ENCODE measurements at places on chromosomes 4 and X.
A peak's percentile ranks its signal among the peaks of the same experiment; 100 is the strongest.

DNA sequence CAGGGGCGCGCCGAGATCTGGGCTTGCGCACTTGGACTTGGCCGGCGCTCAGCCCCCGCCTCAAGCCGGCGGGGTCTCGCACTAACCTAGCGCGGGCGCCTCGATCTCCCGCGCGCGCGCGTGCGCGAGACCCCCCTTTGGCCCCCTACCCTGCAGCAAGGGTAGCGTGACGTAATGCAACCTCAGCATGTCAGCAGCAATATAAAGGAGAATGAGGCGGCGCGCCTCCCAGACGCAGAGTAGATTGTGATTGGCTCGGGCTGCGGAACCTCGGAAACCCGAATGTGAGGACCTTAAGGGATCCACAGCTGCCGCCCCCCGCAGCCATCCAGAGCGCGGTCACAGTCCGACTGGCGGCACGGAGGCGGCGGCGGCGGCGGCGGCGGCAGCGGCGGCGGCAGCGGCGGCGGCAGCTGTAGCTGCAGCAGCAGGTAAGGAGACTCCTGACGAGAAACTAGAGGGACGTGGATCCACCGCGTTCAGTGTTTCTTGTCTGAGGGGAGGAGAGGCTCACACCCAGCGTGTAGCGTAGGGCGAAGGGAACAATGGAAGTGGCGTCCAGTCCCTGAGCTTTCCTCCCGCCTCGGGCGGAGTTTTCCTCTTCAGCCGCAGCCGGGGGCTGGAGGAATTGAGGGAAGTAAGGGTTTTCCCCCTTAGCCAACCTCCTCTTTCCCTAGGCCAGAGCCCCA, at the start of the genes SATL1 and ZNF711:
TSS of gene SATL1 (minus strand) at position 19 of the 689 bp plus-strand sequence. CDS start 134,811 bp downstream, outside the sequence.
TSS of gene ZNF711 (plus strand) at position 231 of the 689 bp plus-strand sequence. CDS start 3,582 bp downstream, outside the sequence.
- DNase-seq = peak; percentile 20

- DNase-seq = no peak
Observed at GRCh38 chr4:23728393-23728792, 161.5 kb downstream of the PPARGC1A start.

DNA sequence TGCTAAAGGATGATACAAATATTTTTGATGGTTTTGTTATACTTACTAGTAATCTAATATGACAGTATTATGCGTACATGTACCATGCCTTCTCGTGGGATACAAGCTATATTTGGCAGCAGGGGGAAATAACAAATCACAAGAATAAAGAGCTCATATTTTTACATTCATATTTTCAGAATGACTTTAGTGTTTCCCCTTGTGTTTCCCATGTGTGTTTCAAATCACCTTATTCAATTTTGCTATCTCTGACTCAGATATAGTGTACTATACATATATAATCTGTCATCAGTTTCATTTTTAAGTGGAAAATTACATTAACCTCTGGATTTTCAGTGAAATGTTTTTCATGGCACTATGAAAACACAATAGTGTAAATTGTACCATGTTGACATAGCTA, 146.8 kb downstream of the RPA4 start:
- no peak for DNase-seq

DNA sequence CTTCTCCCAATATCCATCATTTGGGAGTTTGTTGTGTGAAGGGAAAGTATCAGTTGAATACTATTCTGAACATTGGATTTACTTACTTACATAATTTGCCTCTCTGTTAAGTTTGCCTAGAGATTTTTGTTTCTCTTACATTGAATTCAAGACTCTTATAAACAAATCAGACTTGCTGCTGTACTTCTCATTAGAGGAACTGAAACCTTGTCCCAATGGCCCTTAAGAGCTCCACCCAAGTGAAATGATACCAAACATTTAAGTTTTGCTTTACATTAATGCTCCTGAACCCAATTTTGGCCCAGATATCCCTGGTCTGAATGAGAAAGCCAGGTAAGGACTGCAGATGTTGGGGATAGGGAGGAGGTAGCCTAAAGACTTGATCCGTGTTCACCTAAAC, 32.0 kb downstream of the HAND2 start:
- no peak for DNase-seq

DNA sequence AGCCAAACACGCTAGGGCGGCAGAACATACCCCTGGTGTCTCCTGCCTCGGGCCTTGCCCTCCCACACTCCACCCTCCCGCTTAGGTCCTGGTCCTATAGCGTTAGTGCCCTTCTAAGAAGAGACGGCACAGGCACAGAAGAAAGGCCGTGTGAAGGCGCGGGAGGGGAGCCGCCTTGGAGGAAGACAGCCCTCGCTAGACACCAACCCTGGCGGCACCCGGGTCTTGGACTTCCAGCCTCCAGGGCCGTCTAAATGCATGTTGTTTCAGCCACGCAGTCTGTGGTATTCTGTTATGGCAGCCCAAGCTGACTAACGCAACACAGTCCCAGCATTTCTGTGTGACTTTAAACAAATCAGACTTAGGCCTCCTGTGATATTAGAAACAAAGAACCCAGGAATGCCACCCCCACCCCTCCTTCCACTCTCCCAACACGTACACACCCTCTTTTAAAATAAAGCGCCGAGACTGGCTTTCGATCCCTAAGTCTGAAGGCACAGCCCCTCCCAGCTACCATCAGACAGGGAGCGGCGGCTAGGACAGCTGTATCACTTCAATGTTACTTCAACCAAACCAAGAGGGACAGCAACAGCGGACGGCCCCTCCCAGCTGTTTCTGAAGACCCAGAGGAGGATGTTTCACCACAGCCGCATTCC, 128.0 kb downstream of the AFAP1 start:
- no peak for DNase-seq

- DNase-seq = no peak
Observed at GRCh38 chr4:84403656-84404055, 95.4 kb downstream of the NKX6-1 start.

DNA sequence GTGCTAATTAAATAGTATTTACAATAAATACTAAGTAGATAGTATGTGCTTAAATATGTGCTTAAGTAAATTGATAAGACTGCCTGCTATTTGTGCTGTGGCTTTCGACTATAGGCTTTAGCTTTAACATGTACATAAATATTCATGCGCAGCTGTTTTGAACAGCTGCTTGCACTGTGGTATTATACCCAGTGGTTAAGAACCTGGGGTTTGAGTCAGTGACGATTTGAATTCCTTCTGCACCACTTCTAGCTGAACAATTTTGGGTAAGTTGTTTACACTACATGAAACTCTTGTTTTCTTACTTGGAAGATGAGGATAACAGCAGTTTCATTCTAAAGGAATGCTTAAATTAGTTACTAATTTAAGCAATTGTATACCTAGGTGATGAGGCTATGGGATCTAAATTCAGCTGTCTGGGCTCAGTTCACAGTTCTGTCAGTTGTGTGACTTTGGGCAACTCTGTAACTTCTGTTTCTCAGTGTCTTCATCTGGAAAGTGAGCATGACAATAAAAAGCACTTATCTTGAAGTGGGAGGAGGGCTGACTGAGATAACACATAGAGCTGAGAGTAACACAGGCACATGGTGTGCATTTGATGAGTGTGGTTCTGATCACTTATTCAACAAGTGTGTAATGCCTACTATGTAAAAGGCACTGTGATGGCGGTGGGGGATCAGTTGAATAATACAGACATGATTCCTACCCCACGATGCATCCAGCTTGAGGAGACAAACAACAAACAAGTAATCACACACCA, 37.0 kb downstream of the HPGDS start:
- no peak for DNase-seq

DNA sequence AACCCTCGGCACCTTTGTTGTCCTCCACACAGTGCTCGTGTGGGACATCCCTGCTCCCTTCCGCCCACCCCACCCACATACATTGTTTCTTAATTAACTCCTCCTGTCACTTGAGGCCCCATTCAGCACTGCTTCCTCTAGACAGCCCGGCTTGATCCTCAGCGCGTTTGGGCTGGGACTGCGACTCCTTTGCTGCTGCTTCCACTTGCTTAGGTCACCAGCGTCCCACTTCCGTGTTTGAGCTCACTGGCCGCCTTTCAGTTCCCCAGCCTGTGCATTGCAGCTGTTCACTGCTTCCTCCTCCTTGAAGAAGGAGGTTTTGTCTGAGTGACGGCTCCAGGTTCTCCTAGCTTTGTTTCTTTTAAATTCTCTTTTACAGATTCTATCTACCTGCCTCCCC, 16.1 kb downstream of the RNF4 start:
- DNase-seq = peak; percentile 83

GRCh38 chrX:37714479-37714878, 28.9 kb downstream of the XK start:
- DNase-seq = no peak

DNA sequence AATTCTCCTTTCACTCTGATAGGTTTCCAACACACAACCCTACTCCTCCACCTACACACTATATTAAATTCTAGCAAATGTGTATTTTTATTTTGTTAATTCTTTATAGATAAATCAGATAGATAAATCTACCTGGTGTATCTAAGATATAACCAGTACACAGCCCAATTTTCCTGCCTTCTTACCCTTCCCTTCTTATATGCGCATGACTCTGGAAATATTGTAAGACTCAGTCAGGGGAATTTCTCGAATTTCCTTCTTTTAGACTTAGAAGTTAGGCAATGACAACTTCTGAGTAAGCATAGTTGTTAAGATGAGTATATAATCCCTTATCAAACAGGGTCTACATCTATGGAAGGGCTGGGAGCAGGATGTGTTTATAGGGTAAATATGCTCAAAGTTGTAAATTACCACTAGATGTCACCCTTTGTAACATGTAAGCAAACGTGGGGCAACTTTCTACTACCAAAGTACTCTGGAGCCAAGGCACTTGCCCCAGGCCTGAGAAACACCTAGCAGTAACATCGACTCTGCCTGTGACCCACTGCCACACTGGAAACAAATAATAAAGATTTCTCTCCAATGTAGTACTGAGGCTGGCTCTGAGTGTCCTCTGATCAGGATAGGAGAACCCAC, 444.7 kb downstream of the IQCM start:
- no peak for DNase-seq

DNA sequence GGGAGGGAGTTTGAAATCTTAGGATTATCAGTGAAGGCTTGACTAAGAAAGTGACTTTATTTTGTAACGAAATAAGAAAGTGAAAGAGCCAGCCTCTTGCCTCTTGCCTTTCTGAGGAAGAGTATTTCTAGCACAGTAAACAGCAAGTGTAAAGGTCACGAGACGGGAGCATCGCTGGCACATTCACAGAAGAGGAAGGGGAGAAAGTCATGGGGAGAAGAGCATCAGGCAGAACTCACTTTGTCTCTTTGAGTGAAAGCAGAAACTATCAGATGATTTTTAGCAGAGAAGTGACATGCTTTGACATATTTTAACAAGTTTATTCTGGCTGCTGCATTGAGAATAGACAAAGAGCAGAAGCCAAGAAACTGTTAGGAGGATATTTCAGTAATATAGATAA, 313.8 kb downstream of the CAMK2D start:
- DNase-seq = no peak

- no peak for DNase-seq
Observed at GRCh38 chrX:48493890-48494364, 14.9 kb upstream of the PORCN start.

DNA sequence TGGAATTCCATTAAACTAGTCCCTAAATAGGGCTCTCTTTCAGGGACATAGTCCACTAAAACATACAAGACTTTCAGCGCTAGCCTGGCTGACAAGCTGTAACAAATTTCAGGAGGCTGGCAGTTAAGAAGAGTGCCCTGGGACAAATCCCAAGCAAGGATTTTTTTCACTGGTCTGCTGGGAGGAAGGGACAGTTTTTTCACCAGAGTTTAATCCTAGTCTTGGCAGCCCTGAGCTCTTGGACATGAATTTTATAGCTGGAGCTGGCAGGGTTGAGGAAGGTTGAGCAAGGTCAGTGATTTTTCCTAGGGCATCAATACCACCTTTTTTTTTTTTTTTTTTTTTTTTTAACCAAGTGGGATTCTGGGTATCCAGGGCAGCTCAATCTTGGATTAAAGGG, 184.4 kb downstream of the SH2D1A start:
- DNase-seq = no peak

Data from tibial artery (tissue), 4 donors.